Left renal cortex interstitium (tissue), 4 donors: ENCODE measurements at places on chromosomes 5 and 9. TPM values are rescaled to one million over a fixed set of nuclear protein-coding genes. Genes with fewer than 3 reads are reported as not detected.

GRCh38 chr9:129148463-129149204 lies 29.4 kb downstream of the IER5L start:
- no peak for DNase-seq

- no peak for DNase-seq
These were observed 210.1 kb upstream of the TBCA start for GRCh38 chr5:77986261-77986660.

DNA sequence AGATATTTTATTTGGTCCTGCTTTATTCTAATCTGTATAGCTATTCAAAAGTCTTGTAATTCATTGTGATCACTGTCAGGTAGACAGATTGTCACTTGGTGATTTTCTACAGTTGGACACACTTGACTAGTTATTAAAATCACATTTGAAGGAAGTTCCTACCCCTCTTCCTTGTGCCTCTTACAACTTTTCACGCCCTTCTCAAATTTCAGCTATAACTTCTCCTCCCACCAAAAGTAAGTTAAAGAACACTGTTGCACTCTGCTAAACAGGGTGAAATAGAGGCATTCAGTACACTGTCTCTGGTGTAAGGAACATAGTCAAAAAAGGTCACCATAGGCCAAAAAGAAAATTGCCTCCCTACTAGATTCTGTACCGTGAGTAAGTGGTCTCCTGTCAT lies 142.1 kb upstream of the POU5F2 start:
- DNase-seq, result no peak

DNA sequence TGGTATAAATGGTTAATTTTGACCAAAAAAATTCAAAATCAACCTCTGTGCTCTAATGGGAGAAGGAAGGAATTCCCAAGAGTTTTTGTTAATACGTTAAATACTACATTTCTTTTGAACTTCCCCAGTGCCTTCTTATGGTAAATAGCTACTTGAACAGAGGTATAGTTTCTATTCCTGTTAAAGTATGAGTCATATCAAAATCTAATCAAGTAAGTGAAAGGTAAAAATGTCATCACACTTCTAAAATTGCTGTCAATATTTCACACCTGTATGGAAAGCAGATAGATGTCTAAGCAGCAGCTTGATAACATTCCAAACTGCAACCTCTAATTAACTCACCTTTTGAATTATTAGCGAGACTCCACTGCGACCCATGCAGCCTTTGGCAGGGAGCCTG lies 214.1 kb upstream of the MEF2C start:
- no peak for DNase-seq

DNA sequence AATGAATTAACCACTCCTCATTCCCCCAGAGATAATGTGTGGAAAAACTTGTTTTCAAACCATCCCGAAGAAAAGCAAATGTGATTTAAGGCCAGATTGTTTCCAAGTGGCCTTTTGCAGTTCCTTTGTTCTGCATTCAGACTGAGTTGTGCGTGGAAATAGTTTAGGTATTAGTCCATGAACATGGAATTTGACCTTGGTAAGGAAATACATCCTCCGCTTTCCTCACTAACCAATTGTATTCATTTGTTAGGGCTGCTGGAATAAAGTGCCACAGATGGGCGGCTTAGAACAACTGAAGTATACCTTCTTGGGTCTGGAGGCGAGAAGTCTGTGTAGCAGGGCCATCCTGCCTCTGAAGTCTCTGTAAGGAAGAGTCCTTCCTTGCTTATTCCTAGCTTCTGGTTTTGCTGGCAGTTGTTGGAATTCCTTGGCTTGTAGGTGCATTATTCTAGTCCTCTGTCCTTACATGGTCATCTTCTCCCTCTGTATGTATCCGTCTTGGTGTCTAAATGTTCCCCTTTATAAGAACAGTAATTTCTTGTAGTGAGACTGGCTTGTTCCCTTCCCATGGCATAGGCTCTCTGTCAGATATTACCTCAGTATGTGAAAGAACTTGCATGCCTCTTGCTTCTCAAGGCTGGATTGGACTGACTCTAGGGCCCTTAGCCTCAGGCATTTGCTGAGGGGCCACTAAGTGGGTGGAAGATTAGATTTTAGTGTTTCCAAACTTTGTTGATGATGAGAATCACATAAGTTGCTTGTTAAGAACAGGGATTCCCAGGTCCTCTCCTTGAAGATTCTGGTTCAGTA lies 53.9 kb downstream of the RAI14 start:
- DNase-seq, result no peak

The SLC31A1 gene
- polyA plus RNA-seq, result 21.6 TPM

The TTLL11 gene
- 6.5 TPM for polyA plus RNA-seq

The DNAJC21 gene
- 69.0 TPM for polyA plus RNA-seq
